ENCODE measurements at places on chromosomes 3 and 15.

DNA sequence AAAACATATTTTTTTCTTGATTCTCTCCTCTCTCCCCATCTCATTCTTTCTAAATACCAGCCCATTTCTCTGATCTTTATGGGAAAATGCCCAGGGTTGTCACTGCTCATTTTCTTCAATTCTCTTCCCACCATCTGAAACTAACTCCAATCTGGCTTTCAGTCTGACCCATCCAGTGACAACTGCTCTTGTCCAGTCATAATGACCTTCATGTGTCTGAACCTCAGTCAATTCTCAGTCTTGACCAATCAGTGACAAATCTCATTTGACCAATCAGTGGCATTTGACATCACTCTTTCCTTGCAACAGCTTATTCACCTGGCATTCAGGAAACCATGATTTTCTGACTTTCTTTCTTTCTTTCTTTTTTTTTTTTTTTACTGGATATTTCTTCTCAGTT lies 15.1 kb downstream of the VEPH1 start:
- no peak for DNase-seq

DNA sequence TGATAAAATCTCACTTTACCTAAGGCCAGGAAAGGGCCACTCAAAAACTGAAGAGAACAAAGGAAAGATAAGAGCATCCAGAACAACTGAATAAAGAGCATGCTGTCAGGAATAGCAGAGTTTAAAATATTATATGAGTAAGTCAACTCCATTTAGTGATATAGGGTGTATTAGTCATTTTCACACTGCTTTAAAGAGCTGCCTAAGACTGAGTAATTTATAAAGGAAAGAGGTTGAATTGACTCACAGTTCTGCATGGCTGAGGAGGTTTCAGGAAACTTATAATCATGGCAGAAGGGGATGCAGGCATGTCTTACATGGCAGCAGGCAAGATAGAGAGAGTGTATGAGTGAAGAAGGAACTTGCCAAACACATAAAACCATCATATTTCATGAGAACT lies 778.0 kb upstream of the NECTIN3 start:
- no peak for DNase-seq

DNA sequence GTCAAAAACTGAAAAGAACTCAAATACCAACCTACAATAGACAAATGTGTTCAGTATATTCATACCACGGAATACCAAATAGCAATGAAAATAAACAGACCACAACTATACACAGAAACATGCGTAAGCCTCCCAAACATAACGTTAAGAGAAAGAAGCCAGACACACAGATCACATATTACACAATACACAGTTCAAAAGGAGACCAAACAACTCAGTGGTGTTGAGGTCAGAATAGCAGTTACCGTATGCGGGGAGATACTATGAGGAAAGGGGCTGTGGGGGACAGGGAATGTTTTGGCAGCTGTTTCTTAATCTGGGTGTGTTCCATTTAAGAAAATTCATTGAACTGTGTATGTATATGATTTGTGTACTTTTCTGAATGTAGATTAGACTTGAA lies 6.6 kb downstream of the OSBPL10 start:
- no peak for DNase-seq

DNA sequence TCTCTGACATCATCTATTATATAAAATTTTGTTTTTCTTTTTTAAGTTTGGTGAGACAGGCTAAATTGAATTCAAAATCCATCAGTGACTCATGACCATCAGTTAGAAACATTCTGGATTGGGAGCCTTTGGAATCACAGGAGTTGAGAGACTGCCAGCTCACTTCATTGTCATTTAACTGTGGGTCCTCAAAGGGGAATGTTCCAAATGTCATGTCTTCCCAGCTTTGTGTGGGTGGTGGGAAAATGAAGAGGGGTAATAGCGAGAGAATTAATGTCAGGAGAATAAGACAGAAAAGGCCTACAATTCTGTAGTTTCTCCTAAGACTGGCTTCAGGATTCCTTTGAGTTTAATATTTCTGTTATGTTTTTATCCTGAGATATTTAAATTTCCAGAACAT lies 1051.9 kb downstream of the FHIT start:
- no peak for DNase-seq

- no peak for DNase-seq
Observed at GRCh38 chr3:144018776-144019175, 47.2 kb downstream of the DIPK2A start.

DNA sequence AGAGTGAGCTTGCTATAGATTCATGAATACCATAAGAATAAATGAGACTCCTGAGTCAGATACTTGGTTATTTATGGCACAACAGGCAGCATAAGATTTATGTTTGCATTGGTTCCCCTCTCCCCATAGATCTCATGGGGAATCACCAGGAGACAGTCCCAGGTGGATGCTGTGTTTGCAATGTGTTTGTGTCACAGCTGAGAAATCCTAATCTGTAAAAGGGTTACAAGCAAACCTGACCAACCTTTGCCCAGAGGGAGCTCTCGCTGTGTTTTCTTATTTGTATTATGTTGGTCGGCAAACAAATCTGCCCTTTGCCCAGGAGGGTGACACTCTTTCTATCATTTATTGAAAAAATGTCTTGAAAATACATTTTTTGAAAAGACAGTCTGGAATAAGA lies 236.2 kb downstream of the ZPLD1 start:
- DNase-seq: no peak

DNA sequence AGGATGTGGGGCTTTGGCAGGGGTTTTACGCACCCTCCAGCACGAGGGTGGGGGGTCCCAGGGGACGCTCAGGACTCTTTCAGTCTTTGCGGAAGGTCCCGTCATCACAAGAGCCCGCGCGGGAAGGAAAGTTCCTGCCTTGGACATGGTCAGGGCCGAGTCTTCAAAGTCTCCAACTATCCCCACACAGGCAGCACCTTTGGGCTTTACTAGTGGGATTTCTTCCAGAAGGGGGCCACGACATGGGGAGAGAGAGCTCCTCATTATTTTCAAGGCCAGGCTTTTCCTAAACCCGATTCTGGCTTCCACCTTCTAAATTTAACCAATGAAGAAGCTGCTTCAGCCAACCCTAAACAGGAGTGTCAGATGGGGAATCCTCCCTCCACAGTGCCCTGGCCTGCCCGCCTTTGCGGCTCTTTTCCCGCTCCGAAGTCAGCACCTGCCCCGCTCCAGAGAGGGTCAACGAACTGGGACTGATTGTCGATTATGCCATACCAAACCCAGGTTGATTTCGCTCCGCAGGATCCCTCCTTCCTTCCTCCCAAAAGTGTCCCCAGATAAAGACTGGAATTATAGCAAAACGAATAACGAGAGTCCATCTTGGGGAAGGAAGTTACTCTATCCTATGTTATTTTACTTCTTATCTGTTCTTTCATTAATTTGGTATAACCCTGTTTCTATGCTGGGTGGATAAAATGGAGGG lies 11.0 kb downstream of the SHOX2 start:
- no peak for DNase-seq

- no peak for DNase-seq
Observed at GRCh38 chr3:132253262-132253878, 63.8 kb upstream of the ACP3 start.

DNA sequence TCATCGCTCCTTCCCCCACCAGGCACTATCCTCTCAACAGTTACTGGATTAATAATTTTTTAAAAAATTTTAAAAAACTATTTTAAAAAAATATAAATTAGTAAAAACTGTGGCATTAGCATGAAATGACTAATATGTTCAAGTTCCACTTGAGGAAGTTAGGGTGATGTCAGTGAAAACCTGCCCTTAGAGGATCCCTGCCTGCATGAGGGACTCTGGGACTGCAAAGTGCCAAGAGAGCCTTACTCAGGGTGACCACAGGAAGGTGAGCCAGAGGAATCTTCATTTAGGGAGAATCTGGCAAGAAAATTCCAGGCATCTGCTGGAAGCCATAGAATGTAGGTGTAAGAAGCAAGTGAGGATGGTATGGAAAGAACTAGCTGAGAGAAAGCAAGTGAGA lies 157.7 kb upstream of the BCL6 start:
- DNase-seq: no peak

GRCh38 chr15:68615301-68615700 lies 36.5 kb downstream of the CORO2B start:
- no peak for DNase-seq

DNA sequence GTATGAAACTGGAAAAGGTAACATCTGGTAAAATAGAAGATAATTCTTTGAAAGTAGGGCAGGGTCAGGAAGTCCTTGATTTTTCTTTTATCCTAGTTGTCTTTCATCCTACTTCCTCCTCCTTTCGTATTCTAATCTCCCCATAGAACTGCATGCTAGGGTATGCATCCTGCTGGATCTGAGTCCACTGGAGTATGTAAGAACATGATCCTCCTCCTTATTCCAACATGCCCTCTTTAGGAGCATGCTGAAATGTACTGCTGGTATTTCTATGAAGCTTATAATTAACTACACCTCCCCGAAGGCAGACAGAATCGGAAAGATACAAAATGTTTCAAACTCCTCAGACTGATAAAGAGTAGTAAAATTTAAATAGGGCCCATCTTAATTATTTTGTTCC lies 493.8 kb downstream of the AGBL1 start:
- DNase-seq: no peak

DNA sequence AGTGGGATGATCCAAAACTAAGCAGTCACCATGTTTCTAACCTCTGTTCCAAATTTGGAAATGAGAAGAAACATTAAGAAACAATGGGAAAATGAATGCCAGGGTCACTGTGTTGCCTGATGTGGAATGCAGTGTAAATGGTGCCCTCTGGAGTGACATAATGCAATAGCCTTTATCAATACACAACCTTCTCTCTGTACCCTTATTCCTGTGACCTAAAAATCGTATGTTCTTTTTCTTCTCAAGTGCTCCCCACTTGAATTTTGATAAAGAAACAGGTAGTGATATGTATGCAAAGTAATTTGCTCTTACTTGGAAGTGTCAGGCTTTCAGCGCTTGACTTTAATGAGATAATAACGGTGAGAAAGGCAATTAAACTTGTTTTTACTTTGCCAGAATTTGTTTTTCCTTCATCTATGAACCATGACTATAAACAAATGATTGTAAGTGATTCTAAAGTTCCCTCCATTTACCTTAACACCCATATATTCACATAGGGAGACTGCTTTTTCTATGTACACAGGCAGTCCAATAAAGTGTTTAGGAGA lies 145.8 kb upstream of the THRB start:
- no peak for DNase-seq

DNA sequence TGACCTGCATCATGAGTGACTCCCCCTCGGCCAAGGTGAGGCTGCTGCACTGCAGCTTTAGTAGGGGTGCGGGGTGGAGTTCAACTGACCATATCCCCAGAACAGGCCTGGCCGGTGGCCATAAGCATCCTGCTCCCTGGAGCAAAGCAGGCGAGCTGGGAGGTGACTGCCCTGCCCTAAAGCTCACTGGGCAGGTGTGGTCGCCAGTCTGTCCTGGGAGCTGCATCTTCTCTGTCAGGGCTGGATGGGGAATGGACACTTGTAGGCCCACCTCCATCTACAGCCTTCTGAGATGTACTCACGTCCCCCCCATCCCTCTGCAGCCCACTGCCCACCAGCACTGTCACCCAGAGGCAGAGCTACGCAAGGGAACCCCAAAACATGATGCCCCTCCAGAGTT lies 14.5 kb downstream of the NBEAL2 start:
- no peak for DNase-seq

DNA sequence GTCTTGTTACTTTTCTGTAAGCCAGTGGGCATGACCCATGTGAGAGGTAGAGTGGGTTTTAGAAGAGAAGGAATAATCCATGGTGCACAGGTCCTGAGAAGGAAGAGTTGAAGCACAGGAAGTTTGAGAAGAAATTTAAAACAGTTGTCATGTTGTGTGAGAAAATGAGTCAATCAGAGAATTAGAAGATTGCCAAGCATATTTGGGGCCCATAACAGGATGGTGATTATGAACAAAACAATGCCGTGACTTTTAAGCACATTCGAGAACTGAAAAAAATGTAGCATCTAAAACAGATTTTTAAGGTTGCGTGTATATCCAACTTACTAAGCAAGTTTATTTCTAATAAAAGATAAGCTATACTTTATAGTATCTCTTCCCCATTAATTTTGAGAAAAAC lies 198.7 kb downstream of the RORA start:
- DNase-seq: no peak

DNA sequence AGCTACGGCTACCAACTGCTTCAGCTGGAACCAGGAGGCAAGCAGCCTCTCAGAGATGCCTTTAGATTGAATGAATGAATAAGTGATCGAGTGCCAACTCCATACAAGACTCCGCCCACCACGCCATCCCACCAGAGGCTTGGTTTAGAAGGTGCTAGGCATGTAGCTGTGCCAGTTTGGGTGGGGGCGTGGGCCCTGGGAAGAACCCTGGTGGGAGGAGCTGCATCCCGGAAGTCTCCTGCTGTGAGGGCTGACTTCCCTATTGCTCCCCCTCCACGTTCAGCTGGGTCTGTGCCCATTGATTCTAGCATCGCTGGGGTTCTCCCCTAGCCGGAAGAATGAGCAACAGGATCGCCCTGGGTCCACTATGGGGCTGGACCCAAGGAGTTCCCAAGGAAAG lies 20.9 kb downstream of the LINGO1 start:
- DNase-seq: no peak

- DNase-seq: no peak
Observed at GRCh38 chr3:150520408-150520807, 25.9 kb downstream of the SERP1 start.

DNA sequence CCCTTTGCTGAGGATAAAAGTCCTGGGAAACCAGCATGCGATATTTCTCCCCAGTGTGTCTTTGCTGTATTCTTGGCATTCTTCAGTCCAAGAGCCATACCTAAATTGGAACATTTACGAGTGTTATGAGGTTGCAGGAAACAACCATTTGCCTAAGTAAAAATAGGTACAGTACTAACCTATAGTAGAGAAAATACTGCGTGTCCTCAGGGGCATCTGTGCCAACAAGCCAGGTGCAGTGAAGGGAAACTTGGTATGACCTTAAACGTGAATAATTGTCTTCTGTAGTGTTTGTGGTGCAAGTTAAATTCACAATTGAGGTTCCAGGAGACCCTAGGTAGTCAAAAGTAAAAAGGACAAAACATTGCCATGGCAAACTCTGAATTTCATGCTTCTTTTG lies 12.2 kb downstream of the IL5RA start:
- no peak for DNase-seq

DNA sequence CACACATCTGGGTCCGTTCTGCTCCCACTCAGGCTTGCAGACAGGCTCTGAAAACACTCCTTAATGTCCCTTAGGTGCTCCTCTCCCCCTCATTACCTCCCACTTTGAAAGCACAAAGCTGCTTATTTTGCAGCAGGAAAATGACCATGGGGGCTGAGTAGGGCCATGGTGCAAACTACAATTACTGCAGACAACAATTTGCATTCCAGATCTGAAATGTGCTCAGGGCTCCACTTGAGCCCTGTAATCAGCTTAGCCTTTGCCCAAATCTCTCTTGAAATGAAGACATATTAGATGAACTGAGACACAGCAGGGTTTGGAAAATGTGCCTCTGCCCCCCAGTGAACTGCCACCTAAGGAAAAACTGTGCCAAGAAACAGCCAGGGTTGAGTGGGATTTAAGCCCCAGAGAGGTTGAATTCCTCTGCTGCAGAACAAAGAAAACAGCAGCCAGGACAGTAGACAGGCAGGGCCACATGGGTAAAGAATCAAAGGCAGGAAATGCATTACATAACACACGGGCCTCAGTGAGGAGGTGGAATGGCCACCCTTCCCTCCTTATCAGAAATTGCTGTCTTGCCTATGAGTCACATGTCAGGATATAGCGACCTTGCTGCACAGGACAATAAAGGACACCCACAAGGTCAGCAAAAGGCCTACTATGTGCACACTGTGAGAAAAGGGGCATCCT lies 126.8 kb upstream of the ARHGEF3 start:
- no peak for DNase-seq
